ENCODE measurements at places on chromosomes 6 and 20.
A peak's percentile ranks its signal among the peaks of the same experiment; 100 is the strongest.

GRCh38 chr20:58054082-58054779, 174.2 kb downstream of the ANKRD60 start:
- DNase-seq, result no peak

DNA sequence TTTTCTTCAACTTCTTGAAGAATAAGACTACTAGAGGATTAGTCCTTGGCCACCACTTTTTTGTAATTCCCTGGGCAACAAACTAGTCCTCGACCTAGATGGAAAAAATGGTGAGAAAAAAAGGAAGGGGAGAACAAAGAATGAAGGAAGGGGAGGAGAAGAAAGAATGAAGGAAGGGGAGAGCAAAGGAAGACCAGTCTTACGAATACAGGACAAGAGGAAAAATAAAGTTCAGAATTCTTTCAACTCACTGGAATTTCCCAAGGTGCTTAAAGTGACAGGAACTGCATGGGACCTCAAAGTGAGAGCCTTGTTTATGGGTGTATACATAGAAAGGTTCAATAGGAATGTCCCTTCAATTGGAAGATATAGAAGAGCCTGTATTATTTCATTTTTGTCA, 509.3 kb upstream of the JARID2 start:
- no peak for DNase-seq

GRCh38 chr20:59518881-59519706, 85.2 kb upstream of the PHACTR3 start:
- peak; percentile 84 for DNase-seq

DNA sequence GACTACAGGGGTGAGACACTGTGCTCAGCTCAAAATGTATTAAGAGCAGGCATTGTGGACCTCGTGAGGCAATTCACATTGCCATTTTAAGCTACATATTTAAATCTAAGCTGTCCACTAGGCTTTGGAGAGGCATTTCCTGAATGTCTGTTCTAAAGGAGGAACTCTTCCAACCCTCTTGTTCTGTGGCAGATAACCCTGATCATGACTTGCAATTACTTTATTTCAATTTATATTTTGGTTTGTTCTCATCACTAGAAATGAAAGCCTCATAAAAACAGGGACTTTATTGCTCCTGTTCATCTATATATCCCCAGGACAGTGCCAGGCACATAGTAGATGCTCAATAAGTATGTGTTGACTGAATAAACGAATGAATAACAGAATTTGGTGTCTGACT, 84.0 kb upstream of the SALL4 start:
- no peak for DNase-seq

GRCh38 chr6:24600903-24601302, 45.1 kb downstream of the KIAA0319 start:
- no peak for DNase-seq

GRCh38 chr6:88302769-88303225, 136.7 kb upstream of the CNR1 start:
- DNase-seq, result no peak

- DNase-seq, result no peak
These were observed 143.3 kb downstream of the NFATC2 start for GRCh38 chr20:51399006-51399890.

DNA sequence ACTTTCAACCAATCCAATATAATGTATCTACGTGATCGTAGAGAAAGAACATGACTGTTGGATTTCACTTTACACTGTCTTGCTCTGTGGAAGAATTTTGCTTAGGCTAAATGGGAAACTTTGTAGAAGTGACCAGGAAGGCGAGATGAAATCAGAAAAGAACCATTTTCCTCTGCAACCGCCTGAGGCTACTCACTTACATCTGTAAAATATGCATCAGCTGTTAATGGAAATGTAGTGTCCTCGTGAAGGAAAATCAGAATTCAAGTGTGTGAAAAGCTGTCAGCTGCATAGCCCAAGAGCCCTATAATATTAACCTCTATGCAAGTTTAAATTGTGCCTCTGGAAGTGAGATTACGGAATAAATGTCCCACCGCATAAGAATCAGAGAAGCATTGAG, 277.9 kb downstream of the C6orf118 start:
- DNase-seq, result no peak

GRCh38 chr6:122715725-122716124, 63.8 kb upstream of the FABP7 start:
- DNase-seq, result no peak

DNA sequence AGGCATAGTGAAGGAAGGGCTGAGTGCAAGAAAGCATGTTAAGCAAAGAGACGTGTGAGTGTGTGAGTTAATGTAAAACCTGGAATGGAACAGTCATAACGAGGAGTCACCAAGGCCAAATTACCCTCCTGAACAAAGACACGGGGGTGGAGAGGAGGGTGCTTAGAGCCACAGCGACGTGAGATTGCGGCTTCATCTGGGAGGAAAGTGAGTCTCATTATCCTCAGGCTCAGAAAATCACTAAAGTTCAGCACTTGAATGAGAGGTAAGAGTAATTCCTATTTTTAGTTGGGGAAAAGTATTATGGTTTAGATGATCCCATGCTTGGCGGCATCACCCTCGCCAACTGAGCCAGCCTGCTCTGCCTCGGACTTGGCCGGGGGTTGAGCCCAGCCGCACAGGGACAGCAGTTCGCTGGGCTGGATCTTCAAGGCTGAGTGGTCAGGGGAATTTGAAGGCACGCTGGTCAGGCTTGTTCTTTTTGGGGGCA, 136.6 kb downstream of the DTNBP1 start:
- no peak for DNase-seq

GRCh38 chr6:73382462-73383113, 12.0 kb upstream of the DDX43 start:
- no peak for DNase-seq

GRCh38 chr20:5511930-5512329, 195.2 kb upstream of the PROKR2 start:
- DNase-seq, result no peak

DNA sequence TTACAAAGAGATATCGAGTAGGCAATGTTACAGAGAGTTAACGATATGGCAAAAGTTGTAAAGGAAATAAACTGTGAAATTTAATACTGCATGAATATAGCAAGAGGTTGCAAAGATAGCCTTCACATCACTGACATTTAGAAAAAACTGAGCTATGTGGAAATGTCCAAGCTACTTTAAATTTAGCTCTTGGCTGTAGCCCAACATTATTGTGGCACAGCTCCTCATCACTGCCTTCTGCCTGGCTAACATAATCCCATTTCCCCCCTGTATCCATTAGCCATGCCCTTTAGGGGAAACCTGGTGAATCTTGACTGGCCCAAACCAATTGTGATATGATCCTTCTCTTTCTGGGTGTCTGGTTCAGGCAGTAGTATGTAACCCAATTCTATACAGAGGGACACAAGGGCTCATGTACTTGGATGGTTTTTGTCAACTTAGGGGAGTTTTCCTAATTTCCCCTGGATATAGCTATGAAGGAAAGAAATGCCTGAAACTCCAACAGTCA, 115.4 kb downstream of the PFDN4 start:
- DNase-seq, result no peak

- DNase-seq, result no peak
These were observed 377.4 kb downstream of the PHF3 start for GRCh38 chr6:64013011-64013410.

GRCh38 chr6:24856901-24857670, 58.4 kb upstream of the ARMH2 start:
- DNase-seq, result no peak

DNA sequence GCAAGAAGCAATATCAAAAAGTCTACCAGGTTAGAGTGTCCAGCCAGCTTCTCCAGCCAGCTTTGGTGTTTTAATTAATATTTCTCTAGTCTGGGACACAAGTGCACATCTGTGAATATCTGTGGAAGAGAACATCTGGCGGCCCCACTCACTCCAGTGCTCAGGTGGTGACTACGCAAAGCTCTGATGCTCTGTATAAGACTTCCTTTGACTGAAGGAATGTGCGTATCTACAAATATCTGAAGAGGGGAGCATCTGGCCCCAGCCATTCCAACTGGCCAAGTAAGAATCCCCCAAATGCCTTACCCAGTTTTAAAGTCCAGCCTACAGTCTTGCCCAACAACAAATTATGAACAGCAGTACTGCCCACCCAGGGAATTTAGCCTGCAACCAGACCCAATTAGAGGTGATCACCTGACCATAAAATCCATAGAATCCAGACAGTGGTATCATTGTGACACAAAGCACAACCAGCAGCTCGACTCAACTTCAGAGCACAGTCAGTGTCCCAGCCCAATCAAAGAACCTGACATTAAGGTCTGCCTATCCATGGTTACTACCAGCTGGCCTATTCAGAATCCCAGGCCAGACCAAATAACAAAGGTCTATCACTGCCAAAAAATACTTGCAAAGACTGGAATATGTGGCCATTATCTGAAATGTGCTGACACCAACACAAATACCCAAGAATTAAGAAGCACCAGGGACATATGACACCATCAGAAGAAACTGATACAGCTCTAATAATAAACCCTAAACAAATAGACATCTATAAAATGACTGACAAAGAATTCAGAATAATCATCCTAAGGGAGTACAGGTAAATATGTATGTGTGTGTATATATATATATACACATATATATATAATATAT, 76.1 kb upstream of the MANEA start:
- no peak for DNase-seq

GRCh38 chr20:15176929-15177328, 839.5 kb upstream of the FLRT3 start:
- no peak for DNase-seq

DNA sequence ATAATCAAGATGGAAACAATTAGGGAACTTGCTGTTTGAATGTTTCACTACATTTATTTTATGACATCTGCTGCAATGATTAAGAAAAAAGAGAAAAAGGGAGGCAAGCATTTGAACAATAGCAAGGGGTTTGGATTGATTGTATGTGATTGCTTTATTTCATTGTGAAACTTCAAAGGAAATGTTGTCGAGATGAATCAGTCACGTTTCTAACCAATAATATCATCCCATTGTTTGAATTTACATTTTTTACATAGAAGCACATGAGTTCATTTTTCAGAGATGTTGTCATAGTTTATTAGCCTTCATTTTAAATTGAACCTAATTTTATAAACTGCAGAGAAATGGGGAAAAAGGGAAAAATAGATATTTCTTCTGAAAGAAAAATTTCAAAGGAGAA, 572.0 kb downstream of the KIF16B start:
- no peak for DNase-seq

DNA sequence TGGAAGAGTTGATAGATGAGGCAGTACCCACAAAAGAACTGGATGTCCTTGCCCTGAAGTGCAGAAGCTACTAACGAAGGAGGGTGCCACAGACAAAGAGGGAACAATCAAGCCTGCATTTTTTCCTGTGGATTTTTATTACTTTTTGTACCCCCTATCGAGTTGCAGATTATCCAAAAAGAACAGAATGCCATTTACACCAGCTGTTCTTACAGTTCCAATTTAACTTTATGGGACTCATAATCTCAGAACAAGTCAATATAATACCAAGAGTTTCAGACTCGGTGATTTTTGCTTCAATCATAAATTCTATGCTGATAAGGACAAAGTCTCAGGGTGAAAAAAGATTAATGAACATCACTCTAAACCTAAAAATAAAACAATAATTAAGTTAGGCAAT, 4.0 kb upstream of the CNKSR3 start:
- no peak for DNase-seq

GRCh38 chr20:63895952-63896263, 982 bp downstream of the DNAJC5 start:
- DNase-seq, result no peak

DNA sequence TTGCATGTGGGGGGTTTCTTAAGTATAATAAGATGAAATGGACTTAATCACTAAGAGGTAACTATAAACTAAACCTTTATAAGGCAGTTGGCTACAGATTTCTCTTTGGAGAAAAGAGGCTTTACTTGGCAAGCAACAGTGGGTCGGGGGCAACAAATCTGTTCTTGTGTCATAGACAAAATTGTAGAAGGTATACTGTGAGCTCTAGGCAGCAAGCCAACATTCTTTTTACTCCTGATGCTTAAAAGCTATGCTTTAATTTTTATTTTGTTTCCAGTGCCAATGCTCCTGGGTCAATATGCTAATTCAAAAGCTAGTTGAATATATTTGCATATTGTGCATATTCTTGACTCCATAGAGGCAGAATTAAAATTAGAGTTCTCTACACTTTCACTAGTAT, 495.4 kb downstream of the BTBD3 start:
- DNase-seq, result no peak

- DNase-seq, result no peak
These were observed 15.4 kb downstream of the BPIFB1 start for GRCh38 chr20:33298391-33298790.

DNA sequence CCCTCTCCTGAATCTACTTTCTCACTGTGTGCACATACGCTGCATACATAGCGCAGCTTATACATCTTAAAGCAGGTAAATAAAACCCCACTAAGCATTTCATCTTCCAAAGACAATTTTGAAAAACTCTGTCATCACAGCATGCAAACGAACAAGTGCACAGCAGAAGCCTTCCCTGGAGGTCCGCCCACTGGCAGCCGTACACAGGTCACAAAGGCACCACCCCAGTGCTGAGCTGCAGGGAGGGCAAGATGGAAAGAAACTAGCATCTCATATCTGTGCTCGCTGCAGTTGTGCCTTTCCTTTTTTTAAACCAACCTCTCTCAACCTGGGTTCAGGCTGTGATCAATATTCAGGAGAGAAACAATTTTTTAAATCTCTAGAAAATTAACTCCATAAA, 73.3 kb downstream of the HUS1B start:
- DNase-seq, result no peak

DNA sequence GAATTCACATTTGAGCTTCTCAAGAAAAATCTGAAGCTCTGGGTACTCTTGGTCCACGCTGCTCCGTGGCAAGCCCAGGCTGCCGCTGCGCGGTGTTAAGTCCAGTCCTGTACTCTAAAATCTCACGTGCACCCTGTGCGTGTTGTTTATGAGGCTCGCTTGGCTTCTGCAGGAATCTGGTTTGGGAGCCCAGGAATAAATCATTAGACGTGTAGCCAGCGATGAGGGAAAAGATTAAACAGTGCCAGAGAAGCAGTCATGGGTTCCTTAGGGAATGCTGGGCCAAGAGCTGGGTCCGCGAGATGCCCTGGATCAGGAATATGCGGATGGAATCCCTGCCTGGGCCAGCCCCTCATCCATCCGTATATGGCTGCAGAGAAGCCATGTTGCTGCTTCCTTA, 87.3 kb downstream of the KCNB1 start:
- no peak for DNase-seq

GRCh38 chr6:20700375-20700774, 166.1 kb downstream of the CDKAL1 start:
- no peak for DNase-seq

DNA sequence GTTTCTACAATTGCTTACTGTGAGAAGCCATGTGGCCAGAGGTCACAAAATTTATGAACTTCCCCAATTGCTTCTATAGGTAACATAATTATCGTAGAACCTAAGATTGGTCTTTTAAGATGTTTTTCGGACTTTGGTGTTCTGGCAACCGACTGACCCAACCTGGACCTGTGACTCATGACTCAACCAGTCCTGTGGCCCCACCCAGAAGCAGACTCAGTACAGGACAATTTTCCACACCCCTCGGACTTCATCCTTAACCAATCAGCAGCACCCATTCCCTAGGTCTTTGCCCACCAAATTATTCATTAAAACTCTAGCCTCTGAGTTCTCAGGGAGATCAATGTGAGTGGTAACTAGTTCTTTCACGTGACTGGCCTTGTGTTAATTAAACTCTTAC, 26.4 kb upstream of the AKAP12 start:
- DNase-seq, result no peak

- DNase-seq, result no peak
These were observed 463 bp upstream of the HLA-DMB start for GRCh38 chr6:32941214-32941768.

GRCh38 chr6:38554700-38555413, 84.9 kb downstream of the BTBD9 start:
- no peak for DNase-seq

- no peak for DNase-seq
These were observed 51.4 kb upstream of the BLCAP start for GRCh38 chr20:37579106-37579505.

GRCh38 chr6:11528996-11529395, 8.6 kb upstream of the TMEM170B start:
- DNase-seq, result no peak

All from A549 (cell line).